ENCODE measurements at places on chromosomes 4 and X. TPM values are rescaled to one million over a fixed set of nuclear protein-coding genes. Genes with fewer than 3 reads are reported as not detected.

DNA sequence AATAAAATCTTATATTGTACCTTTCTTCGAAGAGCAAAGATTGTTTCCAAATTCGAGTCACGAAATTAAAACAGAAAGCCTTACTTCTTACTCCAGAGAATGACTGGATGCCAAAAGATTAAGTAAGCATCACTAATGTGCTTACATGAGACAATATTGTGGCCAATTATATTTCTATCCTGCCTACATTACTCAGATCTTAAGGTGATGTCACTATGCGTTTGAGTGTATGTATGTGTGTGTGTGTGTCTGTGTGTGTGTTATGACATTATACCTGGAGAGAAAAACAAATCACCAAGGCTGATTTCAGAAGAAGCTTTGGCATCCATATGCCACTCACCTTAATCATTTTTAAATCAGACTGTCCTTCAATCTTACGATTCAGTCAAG, 556.3 kb downstream of the PPARGC1A start:
- DNase-seq: no peak

GRCh38 chr4:105387466-105387865, 86.4 kb downstream of the PPA2 start:
- no peak for DNase-seq

DNA sequence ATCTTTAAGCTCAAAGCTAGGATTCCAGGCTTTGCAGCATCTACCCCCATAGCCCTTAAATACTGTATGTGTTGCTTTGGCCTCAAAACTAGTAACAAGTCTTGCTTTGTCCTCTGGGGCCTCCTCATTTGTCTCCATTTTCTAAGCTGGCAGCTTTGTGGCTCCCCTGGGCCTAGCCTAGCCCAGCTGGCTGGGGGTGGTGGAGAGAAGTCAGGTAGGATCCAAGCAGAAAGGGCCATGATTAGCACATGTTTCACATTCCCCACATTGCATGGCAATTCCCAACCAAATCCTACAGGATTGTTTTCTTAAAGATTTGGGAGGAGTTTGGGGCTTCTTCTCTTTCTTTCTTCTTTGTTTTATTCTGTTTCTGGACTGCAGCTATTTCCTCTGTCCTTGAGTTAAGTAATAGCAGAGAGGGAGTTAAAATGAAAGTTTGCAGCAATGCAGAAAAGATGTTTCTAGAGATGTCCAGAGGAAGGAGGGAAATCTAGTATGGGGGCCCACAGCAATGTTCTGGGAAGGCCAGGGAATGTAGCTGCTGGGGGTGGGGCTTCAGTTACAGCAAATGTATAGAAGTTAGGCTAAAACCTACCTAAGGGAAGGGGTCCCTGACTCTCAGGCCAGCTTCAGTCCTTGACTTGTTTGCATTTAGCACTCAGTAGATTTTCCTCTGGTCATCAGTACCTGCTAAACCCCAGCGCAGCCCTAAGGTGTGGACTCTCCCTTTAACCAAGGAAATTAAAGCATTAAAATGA, 92.1 kb downstream of the SHROOM4 start:
- no peak for DNase-seq

- DNase-seq: no peak
Measured at GRCh38 chrX:107971636-107972035, 10.5 kb downstream of the TEX13B start.

DNA sequence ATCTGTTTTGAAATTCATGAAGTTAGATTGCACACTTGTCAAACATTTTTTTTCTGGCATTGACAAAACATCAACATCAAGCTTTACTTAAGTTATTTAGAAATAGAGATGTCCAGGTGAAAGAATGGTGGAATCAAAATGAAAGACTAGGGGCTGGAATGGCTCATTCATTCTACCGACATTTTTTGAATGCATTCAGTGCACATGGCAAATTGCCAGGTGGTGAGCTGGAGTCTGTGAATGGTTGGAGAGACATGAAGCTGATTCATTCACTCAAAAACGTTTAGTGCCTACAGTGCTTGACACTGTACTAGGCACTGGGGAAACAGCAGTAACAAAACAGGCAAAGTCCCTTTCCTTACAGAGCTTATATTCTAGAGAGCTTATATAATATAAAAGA, 292.4 kb downstream of the PPP1R2C start:
- DNase-seq: no peak

- no peak for DNase-seq
Measured at GRCh38 chr4:112859456-112860184, 189.8 kb upstream of the ANK2 start.

DNA sequence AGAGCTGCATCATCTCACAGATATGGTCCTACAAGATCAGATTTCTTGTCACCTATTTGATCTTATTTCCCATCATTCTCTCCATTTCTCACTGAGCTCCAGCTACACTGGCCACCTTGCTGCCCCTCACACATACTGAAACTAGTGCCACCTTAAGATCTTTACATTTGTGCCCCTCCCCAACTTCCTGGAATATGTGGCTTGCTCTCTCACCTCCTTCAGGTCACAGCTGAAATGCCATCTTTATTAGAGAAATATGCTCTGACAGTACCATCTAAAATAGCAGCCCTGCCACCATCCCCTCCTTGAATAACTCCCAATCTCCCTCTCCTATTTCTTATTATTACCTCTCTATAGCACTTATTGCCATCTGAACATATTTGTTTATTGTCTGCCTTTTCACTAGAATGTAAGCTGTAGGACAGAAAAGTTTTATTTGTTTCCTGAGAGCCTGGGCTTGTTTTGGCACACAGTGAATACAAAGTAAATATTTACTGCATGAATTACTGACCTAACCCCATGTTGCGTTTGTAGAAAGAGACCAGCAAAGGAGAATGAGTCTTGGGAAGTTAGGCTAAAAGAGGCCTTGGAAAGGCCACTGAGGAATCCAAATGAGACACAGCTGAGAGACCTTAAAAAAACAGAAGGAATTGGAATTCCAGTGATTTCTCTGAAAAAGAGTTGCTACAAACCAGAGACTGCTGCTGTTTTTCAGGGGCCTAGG, 22.7 kb downstream of the DYNLT3 start:
- DNase-seq: no peak

Gene POF1B
- 0.17 TPM for polyA plus RNA-seq

Gene TLR1
- 4.5 TPM for polyA plus RNA-seq

Gene FAM120C
- 13.2 TPM for polyA plus RNA-seq

Gene GLOD5
- polyA plus RNA-seq: 1.4 TPM

Gene EGFL6
- 36.6 TPM for polyA plus RNA-seq

Gene PDCL2
- 0.19 TPM for polyA plus RNA-seq

Gene MAGEC2
- not detected for polyA plus RNA-seq

Gene VCX2
- not detected for polyA plus RNA-seq

Data from left renal cortex interstitium (tissue), 4 donors.